Right ventricle myocardium superior (tissue), 1 donor: ENCODE measurements at places on chromosomes 16 and 17.
A peak's percentile ranks its signal among the peaks of the same experiment; 100 is the strongest.

DNA sequence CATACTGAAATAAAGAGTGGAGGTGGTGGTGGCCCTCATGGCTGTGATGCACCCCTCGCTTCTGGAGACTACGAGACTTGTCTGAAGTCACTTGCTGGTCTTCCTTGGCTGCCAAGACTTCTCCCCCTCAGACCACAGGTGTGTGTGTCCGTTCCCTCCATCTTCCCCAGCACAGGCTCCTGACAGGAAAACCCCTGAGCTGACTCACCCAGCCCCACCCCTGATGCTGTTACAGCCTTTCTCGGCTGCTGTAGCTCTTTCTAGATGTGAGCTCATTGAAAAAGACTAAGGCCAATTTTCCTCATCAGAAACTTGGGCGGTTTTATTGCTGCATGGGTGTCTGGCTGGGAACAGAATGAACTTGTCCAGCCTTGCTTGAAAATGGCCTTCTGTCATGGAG is 296.9 kb downstream of the TMEM114 start:
- no peak for DNase-seq

DNA sequence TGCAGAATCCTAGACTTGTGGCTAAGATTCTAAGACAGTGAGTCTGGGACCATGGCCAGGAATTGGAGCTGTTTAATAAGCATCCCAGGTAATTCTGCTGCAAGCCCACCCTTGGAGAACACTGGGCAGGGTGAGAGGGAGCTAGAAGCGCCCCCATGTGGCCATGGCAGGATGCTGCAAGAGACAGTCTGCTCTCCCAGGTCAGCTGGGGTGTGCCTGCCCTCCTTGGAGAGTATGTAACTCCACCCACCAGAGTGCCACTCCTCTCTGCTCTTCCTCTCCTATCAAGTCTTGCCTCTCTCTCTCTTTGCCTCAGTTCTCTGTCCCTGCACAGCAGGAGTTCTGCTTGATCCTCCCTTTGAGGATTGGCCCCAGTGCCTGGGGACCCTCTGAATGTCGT is 14.9 kb downstream of the RCVRN start:
- DNase-seq: peak; percentile 56

DNA sequence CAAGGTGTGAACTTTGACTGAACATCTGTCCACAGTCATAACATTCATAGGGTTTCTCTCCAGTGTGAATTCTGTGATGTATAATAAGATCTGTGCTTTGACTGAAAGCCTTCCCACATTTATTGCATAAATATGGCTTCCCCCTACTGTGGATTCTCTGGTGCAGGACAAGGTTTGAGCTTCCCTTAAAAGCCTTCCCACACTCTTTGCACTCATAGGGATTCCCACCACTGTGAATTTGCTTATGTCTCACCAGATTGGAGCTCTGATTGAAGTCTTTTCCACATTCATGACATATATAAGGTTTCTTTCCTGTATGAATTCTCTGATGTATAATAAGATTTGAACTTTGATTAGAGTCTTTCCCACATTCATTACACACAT is 8.3 kb downstream of the ZNF594 start:
- no peak for DNase-seq

GRCh38 chr16:56408379-56409098 is 16.8 kb downstream of the AMFR start:
- DNase-seq: no peak

- no peak for DNase-seq
Observed at GRCh38 chr17:31684901-31685300, 174.1 kb downstream of the COPRS start.

DNA sequence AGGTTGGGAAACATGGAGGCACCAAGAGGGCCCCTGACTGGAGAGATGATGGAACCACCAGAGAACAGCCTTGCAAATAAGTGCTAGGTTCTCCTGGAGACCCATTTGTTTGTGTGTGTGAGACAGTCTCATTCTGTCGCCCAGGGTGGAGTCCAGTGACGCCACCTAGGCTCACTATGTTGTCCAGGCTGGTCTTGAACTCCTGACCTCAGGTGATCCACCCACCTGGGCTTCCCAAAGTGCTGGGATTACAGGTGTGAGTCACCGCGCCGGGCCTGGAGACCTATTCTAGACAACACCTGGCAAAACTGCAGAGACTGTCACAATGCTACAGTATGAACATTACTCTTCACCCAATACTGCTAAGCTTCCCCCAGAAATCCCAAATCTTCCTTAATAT is 1.5 kb downstream of the NPLOC4 start:
- DNase-seq: no peak
